Pulmonary artery endothelial cell (primary cell): ENCODE measurements at places on chromosomes 1 and 21. TPM values are rescaled to one million over a fixed set of nuclear protein-coding genes. Genes with fewer than 3 reads are reported as not detected.

DNA sequence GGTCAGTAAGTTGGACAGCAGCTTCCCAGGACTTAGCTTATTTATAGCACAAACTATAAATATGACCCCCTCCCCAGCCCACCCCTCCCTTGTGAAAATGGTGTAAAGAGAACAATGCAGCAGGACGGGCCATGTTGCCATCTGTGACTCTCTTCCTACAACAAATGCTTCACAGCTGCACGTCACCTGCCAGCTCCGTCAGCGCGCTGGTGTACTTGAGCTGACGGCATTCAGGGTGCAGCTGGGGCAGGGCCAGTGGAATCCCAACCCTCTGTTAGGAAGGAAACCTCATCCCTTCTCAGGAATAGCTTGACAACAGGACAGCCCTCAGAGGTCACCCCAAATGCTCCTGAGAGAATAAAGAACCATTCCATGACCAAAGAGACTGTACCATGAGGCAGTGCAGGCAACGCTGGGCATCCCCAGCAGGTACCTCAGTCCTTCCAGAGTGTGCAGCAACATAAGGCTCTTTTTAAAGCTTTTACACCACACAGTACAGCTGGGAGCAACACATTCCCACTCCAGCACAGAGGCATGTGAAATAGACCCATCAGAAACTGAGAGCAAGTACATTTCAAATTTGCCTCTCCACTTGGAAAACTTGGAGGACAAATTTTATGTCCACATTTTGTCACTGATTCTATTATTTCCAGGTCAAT is 85.0 kb downstream of the ATP1A1 start:
- DNase-seq: no peak

DNA sequence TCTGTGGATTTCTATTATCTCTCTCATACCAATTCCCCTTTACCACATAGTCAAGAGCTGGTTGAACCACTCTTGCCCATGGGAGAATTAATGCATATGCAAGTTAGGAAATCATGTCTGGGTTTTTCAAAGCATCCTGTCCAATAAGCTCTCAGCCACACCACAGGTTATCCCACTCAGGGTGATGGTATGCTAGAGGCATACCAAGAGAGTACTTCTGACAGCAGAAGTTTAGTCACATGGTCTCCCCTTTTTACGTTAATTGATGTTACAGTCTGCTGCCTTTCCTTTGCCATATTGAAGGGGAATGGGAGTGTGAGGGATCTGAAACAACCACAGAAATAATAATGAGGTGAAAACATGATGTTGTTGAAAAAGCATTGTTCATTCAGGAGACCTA is 135.8 kb upstream of the PBX1 start:
- no peak for DNase-seq

GRCh38 chr1:33930346-33931110 is 66.6 kb downstream of the HMGB4 start:
- DNase-seq: no peak

GRCh38 chr1:225866061-225866837 is 15.9 kb downstream of the TMEM63A start:
- no peak for DNase-seq

- no peak for DNase-seq
Measured at GRCh38 chr1:8545078-8545477, 227.2 kb downstream of the SLC45A1 start.

DNA sequence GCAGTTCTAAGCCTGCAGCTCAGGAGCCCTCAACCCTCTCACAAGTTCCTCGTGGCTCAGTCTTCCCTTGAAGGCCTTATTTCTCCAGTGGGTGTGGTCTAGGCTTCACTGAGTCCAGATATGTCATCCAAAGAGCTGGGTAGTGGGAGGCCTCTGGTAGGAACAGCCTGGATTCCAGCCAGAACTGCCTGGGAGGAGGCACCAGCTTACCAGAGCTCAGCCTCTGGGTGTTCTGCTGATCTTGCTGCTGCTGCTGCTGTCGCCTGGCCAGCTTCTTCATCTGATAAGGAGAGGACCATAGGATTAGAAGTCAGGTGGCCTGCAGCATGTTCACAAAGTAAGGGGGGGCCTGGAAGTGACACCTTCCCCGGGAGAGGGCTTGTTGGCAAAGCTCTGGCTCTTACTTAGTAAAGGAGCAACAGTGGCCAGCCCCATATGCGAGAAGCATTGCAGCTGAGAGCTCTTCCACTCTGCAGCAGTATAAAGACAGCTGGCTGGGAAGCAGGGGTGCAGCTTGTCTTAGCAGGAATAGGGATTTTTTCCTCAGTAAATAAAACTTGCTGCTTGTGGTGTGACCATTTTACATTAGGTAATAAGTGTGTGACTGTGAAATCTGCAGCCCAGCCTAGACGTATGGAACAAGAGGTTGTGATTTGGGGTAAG is 148.5 kb downstream of the LMX1A start:
- no peak for DNase-seq

Gene RIPK4
- total RNA-seq: 0.04 TPM in 1 of 2 replicates, not detected in the other

Gene PRAMEF1
- not detected in 2 replicates for total RNA-seq

Gene DNAI4
- total RNA-seq: 2.5 and 3.6 TPM in 2 replicates
